ENCODE measurements at places on chromosomes 12 and 14. TPM values are rescaled to one million over a fixed set of nuclear protein-coding genes. Genes with fewer than 3 reads are reported as not detected.

DNA sequence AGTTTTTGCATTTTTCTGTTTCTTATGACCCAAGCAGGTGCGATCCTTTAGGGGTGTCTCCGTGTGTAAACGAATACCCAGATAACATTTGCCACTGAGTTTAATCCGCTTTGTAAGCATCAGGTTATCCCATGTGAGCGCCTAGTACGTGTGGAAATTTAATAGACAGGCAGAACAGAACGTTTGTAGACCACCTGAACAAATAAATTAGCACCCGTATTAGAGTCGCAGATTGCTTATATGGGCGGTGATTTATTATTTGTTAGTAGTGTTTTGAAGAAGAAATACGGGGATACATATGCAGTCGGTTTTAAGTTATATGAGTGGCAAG is 325 bp downstream of the C12orf60 start:
- DNase-seq: no peak

GRCh38 chr12:65863972-65864371 is 39.7 kb downstream of the HMGA2 start:
- no peak for DNase-seq

- DNase-seq: no peak
Measured at GRCh38 chr12:89212339-89212771, 139.9 kb downstream of the DUSP6 start.

DNA sequence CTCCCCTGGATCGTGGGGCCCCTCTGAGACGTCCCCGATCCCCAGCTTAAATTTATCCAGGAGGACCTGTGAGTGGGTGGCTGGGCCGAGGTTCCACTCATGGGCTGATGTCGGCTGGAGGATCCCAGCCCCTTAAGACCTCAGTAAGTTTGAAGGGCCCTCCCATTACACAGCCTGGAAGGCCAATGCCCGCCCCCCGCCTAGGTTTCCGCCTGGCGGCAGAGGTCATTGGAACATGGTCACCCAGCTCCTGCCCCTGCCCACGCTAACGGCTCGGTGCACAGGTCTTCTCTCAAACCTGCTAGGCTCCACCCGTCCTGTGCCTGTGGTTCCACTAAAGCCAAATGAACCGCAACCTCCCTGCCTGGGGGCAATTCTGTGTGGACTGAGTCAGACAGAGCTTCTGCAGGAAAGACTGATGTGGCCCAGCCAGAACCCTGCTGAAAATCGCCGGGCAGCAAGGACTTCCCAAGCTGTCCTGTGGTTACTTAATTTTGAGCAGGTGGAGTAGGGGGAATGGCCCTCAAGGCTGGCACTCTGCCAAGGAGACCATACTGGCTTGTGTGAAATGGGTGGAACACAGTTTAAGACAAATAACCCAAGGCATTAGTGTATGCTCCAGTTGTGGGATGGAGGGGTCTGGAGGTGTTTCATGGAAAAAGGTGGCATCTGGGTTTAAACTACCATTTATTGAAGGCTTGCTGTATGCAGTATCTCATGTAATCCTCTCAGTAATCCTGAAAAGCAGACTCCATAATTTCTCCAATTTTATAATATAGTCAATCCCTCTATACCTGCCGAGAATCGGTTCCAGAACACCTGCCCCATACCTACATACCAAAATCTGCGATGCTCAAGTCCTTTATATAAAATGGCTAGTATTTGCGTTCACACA is 903 bp upstream of the NT5DC3 start:
- DNase-seq: peak; percentile 90

DNA sequence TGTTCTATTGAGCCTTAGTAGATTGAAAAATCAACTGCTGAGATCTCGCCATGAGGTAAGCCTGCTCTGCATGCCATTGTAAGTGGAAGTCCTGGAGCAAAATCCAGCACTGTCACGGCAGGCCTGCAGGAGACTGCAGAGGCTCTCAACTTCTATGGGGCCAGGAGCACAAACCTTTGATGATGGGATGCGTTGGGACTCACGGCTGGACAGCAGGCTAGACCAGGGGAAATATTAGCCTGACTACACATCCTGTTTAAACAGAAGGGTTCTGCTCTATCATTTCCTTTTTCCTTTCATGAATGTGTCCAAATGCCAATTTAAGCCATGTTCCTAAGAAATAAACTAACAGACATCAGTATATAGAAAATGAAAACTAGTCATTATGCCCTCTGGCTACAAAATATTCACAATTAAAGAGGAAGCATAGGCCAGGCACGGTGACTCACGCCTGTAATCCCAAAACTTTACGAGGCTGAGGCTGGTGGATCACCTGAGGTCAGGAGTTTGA is 33.9 kb upstream of the RASSF8 start:
- peak; percentile 17 for DNase-seq

DNA sequence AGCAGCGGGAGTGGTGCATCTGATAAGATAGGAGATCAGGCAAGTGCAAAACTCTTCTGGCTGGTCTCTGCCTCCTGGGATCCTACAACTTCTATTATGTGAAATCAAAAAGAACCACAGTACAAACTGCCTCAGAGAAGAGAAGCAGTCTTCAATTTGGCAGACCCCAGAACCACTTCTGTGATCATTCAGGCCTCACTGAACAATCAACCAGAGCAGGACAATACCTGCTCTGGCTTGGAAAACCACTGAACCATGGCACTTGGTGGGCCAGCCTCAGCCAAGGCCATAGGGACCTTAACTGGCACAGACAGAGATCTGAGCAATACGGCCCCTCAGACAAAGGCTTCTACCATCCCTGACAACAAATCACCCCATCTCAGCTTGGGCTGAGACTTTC is 103.0 kb downstream of the NDUFA12 start:
- no peak for DNase-seq

GRCh38 chr14:76015668-76016067 is 30.1 kb downstream of the IFT43 start:
- no peak for DNase-seq

DNA sequence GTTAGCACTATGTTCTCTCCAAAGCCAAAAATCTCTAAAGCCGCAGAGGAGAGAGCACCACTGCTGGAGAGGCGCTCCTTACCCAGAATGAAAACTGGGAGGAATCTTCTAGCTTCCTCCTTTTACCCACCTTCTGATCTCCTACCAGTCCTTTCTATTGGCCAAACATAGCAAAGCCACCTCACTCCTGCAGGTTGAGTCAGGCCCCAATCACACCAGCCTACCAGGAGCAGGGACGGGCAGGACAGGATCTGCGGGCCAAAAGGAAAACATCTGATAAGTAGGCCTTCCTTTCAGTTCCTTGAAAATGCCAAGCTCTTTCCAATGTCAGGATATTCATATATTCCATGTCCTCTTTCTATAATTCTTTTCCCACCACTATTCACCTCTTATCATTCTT is 197.7 kb upstream of the CNOT2 start:
- no peak for DNase-seq

- no peak for DNase-seq
Measured at GRCh38 chr14:100524933-100525243, 62.3 kb downstream of the BEGAIN start.

DNA sequence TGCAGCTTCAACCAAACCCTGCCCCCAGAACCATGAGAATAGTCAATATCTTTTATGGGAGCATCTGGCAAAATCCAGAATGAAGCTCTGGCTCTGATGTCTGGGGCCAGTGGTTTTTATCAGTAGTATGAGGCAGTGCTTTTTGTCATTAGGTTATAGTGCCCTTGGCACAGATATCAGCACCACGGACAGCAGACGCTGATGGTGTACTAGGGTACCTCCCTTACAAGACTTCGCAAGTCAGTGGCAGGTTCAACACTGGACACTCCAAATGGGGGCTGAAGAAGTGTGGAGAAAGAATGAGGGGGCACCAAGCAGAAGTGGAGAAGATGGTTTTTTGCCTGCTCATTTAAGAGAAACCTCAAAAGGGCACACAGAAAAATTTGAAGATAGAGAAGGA is 68.2 kb upstream of the E2F7 start:
- no peak for DNase-seq

GRCh38 chr14:63757211-63757610 is 29.3 kb upstream of the SGPP1 start:
- no peak for DNase-seq

DNA sequence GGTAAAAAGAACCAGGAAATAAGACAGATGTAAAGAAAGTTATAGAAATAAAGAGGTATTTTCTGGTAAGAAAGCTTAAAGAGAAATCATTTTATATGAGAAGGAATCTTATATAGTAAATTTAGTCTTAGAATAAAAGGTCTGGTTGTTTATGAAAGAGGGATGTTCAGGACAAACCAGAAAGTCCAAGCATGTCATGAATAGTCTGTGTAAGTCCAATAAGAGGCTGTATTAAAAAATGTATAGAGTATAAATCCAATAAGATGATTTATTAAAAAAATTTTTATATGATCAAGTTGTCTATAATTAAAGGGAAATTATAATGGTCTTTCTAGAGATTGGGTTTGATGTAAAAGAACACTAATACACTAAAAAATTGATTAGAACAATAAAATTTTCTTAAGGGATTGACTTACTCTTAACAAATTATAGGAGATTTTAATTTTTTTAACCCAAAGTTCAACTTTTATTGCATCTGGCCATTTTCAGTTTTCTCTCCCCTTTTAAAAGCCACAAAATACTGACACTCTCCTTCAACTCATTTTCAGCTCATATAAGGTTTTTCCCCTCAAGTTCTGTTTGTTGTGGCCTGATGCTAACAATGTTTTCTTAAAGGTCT is 35.1 kb downstream of the ST8SIA1 start:
- DNase-seq: no peak

GRCh38 chr12:113329022-113329790 is 5.7 kb downstream of the SLC8B1 start:
- DNase-seq: no peak

GRCh38 chr14:69632593-69633151 is 21.3 kb downstream of the SUSD6 start:
- DNase-seq: no peak

GRCh38 chr12:30813525-30814294 is 59.0 kb upstream of the CAPRIN2 start:
- no peak for DNase-seq

The LALBA gene
- total RNA-seq: not detected

The FGD4 gene
- 11.9 TPM for total RNA-seq

The TSPAN19 gene
- not detected for total RNA-seq

The PRICKLE1 gene
- 13.0 TPM for total RNA-seq

The ESRRB gene
- total RNA-seq: under 0.01 TPM

Measured in osteoblast (primary cell).